ENCODE measurements at places on chromosomes 5 and 9.

DNA sequence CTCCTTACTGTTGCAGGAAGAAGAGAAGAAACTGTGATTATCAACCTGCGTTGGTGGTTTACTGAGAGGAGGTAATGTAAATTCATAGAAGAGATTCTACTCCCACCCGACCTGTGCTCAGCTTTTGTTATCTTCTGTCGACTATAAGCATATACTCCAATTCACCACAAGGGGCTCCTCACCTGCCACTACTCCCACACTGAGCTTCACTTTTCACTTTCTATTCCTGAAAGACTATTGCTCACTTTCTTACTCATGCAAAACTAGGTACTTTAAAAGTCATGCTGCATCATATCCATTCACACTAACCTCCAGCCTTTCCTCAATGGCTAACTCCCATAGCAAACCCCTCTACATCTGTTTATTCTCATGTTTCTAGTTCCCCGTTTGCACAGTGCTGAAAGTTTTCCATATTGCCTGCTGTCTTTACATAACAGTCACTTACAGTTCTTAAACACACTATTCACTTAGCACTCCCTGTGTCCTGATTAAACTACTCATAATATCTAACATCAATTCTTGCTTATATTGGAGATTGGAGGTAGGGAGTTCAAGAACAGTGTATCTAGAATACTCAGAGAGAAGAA is 1062.6 kb downstream of the NR2F1-AS1 start:
- DNase-seq: peak; percentile 67

DNA sequence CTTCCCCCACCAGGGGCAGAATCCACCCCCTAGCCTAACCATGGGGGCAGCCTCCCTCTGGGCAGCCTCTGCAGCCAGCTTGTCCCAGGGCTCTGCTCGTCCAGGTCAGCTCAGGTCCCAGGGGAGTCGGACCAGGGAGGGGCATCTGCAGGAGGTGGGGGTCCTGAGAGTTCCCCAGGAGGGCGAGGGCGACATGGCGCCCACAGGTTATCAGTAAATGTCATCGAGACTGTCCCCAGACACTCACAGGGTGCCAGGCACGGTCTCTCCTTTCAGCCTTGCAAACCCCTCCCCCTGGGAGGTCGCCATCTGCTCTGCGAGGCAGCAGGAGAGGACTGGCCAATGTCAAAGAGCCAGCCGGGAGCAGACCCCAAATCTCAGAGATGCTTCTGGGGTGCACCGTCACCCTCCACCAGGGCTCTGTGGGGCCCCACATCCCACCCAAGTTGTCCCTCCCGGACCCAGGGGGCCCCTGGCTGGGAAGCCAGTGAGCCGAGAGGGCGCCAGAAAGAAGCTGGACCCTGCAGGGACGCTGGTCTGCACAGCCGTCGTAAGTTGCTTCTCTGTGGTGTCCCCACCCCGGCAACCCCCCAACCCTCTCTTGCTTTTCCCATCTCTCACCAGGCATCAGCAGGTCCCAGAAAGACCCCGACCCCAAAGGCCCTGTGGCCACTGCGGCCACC is 69.3 kb downstream of the NTNG2 start:
- DNase-seq: no peak

- no peak for DNase-seq
Measured at GRCh38 chr9:26175264-26175663, 497.0 kb upstream of the TUSC1 start.

- no peak for DNase-seq
Measured at GRCh38 chr5:156896546-156896945, 46.5 kb downstream of the PPP1R2B start.

GRCh38 chr5:173963867-173964441 is 25.0 kb upstream of the C5orf47 start:
- no peak for DNase-seq

DNA sequence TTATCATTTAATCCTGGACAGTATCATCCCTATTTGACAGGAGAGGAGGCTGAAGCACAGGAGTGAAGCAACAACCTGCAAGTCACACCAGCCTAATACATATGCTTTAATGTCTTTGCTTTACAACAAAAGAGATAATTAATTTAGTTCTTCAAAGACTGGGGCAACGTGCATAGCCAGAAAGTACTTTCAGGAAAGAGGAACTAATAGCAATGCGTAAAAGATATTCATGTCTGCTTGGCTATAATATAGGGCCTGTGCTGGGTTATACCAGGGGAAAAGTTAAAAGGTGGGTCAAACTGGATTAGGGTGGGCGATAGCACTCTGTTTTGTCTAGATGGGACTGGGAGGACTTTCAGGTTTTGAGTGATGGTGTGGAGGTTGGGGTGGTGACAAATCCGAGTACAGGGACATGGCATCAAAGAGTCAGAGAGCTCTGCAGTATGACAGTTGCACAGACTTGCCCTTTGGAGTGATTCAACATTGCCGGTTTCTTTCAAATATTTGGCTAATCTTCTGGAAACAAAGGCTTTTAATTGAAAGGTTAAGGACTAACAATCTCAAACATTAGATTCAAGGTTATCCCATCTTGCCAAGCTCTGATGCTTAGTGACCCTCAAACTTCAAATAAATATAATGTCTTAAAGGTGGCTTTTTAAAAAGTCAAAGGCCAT is 11.9 kb downstream of the DAB2 start:
- DNase-seq: no peak

DNA sequence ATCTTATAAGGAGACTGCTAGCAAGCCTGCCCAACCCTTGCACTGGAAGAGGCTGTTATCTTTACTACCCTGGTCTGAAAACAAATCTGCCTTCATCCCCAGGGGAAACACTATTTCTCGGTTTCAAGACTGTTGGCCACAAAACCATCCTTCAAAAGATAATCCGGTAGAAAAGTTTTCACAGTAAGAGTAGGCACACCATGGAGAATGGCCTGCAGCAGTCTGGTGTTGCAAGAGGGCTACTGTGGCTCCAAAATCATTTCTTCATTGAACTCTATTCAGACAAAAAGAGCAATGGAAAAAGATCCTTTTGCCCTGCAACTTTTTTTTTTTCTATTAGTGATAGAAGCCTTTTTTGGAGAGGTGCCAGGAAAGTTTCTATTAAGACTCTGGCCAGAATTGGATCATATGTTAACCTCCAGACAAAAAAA is 163.9 kb downstream of the ARHGEF28 start:
- DNase-seq: peak; percentile 74

GRCh38 chr5:17216176-17216973 is 1.1 kb upstream of the BASP1 start:
- peak; percentile 85 for DNase-seq

All from fibroblast of pulmonary artery (primary cell).